Tibial nerve (tissue), 4 donors: ENCODE measurements at places on chromosomes 13 and 19.
A peak's percentile ranks its signal among the peaks of the same experiment; 100 is the strongest.

DNA sequence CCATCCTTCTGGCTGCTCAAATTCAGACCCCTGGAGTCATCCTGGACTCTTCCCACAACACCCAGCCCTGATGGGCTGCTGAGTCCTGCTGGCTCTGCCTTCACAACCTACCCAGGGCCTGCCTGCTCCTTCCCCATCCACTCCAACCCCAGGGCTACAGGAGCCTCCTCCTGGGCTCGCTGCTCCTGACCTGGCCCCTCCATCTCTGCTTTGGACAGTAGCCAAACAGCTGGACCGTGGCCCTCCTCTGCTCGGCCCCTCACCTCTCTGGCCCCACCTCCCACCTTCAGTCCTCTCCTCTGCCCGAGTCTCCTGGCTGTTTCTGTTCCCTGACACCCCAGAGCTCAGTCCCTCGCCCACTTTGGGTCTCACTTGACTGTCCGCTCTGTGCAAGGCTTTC lies 66.7 kb downstream of the CEBPG start:
- no peaks in the 10 kb centered on the region for H3K36me3 ChIP-seq
- H3K27ac ChIP-seq = no peak overlapping the region
- H3K4me1 ChIP-seq = no peaks in the 10 kb centered on the region
- H3K27me3 ChIP-seq = no peaks in the 10 kb centered on the region
- no peak for DNase-seq

DNA sequence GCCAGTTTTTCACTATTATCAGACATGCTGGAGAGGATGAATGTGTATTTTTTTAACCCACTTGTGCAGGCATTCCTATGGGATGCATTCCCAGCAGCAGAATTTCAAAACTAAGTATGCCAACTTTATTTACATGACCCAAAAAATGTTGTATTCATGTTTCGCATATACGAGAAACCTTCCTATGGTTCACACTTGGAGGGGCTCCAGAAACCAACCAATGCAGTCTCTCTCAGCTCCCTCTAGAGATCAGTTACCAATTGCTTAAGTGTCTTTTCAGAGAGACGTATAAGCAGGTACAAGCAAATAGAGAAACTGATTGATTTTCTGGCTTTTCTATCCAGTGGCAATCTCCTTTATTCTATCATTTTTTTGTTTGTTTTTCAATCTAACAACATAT lies 5.5 kb upstream of the PTOV1 start:
- H3K27me3 ChIP-seq = no peaks in the 10 kb centered on the region
- no peak for DNase-seq
- no peak overlapping the region for H3K27ac ChIP-seq
- peaks cover 20% of the 10 kb centered on the region for H3K36me3 ChIP-seq
- no peak overlapping the region for H3K4me3 ChIP-seq
- peaks cover 6% of the 10 kb centered on the region for H3K4me1 ChIP-seq

- H3K36me3 ChIP-seq = no peaks in the 10 kb centered on the region
- H3K4me3 ChIP-seq = peak overlapping the region; percentile 13
- no peaks in the 10 kb centered on the region for H3K27me3 ChIP-seq
- H3K4me1 ChIP-seq = peaks cover 25% of the 10 kb centered on the region
- H3K27ac ChIP-seq = peak overlapping the region; percentile 55
These were observed 52.9 kb downstream of the OR10H4 start for GRCh38 chr19:16001481-16002312.

GRCh38 chr13:22925881-22926747 lies 254.7 kb upstream of the SGCG start:
- H3K36me3 ChIP-seq = no peaks in the 10 kb centered on the region
- H3K4me3 ChIP-seq = peak overlapping the region; percentile 32
- peaks cover 8% of the 10 kb centered on the region for H3K4me1 ChIP-seq
- no peaks in the 10 kb centered on the region for H3K27me3 ChIP-seq

GRCh38 chr13:102261809-102262208 lies 140.0 kb downstream of the FGF14 start:
- no peaks in the 10 kb centered on the region for H3K4me1 ChIP-seq
- H3K27me3 ChIP-seq = no peaks in the 10 kb centered on the region
- no peak for DNase-seq
- no peaks in the 10 kb centered on the region for H3K36me3 ChIP-seq
- no peak overlapping the region for H3K27ac ChIP-seq
- H3K4me3 ChIP-seq = no peak overlapping the region

GRCh38 chr19:46979126-46980105 lies 40.2 kb upstream of the NPAS1 start:
- H3K4me3 ChIP-seq = no peak overlapping the region
- no peak overlapping the region for H3K27ac ChIP-seq
- peaks cover 58% of the 10 kb centered on the region for H3K4me1 ChIP-seq
- H3K36me3 ChIP-seq = no peaks in the 10 kb centered on the region

- H3K27ac ChIP-seq = no peak overlapping the region
- no peaks in the 10 kb centered on the region for H3K36me3 ChIP-seq
- no peak for DNase-seq
- H3K27me3 ChIP-seq = no peaks in the 10 kb centered on the region
- no peaks in the 10 kb centered on the region for H3K4me1 ChIP-seq
- H3K4me3 ChIP-seq = no peak overlapping the region
These were observed 1.9 kb downstream of the NLRP4 start for GRCh38 chr19:55838251-55838650.
